Foreskin keratinocyte (primary cell): ENCODE measurements at places on chromosomes 1 and 21. TPM values are rescaled to one million over a fixed set of nuclear protein-coding genes. Genes with fewer than 3 reads are reported as not detected.

DNA sequence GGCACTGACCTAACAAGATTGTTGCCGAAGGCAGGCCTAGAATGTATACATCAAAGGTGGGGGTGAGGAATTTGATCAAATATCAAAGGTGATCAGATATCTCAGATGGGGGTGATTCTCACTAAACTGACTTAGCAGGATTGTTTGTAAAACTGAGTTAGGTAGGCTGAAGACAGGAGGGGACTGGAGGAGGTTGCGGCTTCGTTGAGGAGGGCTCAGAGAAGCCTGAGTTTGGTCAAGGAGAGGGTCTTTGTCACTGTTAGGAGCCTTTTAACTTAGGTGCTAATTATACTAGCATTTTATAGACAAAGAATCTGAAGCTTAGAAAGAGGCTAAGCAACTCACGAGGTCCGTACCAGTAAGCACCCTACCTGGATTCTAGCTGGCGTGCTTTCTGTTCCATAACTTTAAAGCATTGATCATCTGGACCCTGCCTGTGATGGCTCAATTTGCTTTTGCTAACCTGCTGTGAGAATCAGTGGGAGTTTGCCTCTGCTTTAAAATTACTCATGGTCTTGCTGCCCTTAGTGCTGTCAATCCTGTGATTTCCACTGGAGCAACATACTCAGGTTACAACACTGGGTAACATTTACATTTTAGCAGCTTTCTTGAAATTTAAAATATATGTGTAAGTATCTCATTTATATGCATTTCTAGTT, 49.8 kb downstream of the ITSN1 start:
- DNase-seq: no peak

DNA sequence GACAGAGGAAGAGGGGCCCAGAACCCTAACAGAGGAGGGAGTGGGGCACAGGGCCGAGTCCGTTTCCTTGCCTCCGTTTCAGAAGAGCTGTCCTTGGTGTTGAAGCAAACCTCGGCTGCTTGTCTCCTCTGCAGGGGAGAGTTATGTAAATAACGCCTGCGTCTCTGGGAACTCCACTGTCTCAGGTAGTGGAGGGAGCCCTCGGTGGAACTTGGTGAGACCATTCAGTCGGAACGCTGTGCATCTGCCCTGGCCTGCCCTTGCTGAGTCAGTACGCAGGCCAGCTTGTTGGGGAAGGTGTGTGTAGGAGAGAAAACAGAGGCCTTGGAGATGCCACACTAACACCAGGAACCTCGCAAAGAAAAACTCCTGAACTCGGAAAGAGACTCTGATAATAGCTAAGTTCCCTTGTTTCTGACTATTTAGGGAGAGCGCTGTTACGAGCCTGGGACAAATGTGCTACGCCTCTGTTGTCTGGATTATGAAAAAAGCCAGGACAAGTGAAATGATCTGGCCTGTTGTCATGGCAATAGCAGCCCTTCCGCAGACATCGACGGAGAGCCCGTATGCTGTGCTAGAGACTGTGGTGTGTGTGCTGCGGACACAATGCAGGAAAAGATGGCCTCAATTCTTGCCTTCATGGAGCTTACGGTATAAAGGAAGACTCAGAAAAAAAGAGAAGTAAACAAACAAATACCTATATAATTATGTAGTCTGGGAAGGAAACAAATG, 94.6 kb upstream of the AKT3 start:
- peak; percentile 97 for DNase-seq

DNA sequence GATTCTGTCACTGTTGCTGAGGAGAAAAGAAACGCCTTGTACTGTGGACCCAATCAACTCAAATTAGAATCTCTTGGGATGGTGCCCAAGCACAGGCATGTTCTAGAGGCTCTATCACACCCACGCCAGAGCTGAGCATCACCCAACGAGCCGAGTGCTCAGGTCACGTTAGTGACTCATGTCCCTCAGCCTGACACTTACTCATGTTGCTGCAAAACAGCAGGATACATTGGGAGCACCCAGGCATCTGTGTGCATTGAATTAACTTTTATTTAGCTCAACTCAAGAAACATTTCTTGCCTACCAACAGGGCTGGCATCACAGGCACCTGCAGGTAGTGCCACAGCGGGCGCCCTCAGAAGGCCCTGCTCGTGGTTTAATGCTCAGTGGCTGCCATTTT, 149.8 kb downstream of the ETS2 start:
- peak; percentile 73 for DNase-seq

- DNase-seq: no peak
These were observed 888 bp downstream of the HES5 start for GRCh38 chr1:2528966-2529783.

DNA sequence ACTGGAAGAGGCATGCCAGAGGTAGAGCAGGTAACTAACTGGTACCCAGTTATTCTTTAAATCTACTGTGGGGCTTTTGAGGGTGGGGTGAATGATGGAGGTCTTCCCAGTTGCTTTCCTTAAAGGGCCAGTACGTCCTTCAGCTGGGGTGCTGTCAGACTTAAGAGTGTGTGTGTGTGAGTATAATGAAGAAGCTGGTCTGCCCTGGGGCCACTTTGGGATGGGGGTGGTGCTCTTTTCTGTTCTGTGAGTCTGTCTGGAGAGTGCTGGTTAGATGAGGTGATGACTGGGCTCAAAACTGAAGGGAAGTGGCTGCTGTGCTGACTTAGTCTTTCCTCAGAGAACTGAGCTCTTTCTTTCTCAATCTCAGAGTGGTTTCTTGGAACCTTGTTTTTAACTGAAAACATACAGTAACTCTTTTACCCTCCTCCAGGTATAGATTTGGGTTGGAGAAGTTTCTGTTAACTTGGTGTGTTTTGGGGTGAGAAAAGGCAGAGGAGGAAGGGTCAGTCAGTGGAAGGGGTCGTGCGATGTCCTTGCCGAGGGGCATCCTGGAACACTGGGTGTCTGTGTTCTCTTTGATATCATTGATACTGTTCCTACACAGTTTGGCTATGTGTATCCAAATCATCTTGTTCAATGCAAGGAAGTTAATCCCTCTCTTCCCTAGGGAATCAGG, 746 bp downstream of the MACF1 start:
- peak; percentile 88 for DNase-seq

DNA sequence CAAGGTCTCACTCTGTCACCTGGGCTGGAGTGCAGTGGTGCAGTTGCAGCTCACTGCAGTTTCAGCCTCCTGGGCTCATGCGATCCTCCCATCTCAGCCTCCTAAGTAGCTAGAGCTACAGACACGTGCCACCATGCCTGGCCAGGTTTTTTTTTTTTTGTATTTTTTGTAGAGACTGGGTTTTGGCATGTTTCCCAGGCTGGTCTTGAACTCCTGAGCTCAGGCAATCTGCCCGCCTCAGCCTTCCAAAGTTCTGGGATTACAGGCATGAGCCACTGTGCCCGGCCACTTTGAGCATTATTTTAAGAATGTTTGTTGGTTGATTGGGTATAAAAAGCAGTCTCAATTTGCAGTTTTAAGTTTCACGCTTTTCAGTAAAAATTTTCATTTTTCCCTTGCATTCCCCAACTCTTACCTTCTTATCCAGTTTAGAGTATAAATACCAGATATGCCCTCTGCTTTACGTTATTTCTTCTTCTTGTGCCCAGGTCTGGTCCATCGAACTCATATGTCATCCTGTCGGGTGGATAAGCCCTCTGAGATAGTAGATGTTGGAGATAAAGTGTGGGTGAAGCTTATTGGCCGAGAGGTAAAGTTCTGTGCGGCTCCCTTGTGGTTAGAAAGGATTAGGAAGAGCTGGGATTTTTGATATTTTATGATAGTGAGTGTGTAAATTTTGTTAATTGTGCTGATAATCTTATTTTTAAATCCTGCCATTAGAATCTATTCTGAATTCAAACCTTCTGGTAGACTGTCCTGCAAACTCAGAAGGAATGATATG, 36.0 kb downstream of the FABP3 start:
- no peak for DNase-seq

- no peak for DNase-seq
These were observed 127.5 kb downstream of the RHOU start for GRCh38 chr1:228862542-228863505.

GRCh38 chr1:94544706-94545490, 3.3 kb upstream of the F3 start:
- DNase-seq: peak; percentile 85

DNA sequence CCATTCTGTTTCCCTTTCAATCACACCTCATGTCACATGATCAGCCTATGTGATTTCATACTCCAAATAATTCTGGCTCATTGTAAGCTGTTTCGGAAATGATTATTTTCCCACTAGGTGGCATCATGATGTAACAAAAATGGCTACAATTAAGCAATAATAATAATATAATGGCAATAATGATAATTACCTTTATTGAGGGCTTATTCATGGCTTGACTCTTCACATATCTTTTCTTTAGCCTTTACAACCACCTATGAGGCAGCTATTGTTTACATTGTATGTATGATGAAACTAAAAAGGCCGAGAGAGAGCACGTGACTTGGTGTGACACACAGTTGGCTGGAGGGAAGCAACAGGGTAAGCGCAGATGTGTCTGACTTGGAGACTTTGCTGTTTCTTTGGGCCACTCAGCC, 12.5 kb upstream of the KPRP start:
- peak; percentile 53 for DNase-seq

DNA sequence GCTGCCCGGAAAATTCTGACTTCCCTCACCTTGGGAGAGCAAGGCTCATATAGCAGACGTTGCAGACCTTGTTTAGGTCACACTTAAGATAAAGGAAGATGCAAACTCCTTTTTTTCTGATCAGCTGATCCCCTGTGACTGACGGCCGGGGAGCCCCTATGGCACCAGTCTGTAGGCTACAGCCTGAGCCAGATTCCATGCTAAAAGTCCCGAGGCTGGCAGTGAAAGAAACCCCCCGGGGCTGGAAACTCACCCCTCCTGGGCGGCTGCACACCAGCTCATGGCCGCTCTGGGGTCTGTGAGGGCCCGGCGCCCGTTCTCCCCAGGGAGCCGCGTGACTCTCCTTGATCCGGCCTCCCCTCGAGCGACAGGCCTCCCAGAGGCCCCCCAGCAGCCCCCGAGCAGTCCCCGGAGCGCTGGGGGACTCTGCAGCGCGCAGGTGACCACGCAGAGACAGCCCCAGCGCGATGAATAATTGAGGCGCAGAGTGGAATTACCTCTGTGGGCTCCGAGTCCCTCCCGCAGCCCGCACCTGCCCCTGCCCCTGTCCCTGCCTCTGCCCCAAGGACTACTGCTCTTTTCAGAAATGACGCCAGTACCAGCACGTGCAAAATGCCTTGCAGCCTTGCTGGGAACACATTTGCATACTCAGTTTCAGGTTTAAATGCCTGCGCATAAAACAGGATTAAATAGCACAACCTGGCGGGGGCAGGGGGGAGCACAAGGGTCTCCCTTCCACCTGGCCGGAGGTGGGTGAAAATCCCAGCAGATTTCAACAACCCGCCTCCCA, 62.6 kb upstream of the CLDN14 start:
- no peak for DNase-seq

DNA sequence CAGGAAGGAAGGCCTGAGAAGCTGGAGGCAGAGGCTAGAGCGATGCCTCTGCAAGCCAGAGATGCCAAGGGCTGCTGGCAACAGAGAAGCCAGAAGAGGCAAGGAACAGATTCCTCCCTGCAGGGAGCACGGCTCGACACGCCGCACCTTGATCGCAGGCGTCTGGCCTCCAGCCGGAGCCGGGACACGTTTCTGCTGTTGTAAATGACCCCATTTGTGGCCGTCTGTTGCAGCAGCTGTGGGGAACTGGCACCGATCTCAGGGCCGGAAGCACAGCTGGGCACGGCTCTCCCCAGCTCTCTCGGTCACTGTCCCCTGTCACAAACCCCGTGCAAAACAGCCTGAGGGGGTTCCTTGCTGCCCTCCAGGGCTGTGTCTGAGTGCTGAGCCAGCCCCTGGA, 59.6 kb downstream of the SIK1 start:
- DNase-seq: no peak

DNA sequence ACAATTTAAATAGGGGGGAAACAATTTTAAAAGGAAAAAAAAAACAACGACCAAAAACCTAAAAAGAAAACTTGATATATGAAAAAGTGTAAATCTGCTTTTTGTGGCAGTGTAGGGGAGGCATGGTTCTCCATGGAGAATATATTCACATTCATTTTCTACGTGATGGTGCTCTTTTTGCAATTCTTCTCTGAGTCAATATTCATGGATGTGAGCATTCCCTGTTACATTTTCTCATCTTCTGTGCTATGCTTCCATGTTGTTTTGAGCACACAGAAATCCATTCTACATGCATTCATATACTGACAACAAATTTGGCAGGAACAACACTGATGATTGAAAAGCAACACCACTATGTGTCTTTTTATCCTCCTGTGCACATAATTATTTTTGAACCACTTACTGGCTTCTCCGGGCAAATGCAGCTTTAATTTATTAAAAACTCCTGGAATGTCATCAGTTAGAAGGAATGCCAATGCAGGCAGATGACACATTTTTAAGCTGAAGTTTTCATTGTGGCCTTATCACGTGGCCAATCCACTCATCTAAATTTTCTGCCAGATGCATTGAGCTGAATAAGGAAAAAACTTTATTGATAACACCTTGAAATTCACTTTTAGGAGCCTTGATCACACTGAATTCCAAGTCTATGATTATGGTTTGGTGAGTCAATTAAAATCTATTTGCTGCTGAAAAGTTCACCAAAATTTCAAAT, 590.6 kb downstream of the NUF2 start:
- no peak for DNase-seq

DNA sequence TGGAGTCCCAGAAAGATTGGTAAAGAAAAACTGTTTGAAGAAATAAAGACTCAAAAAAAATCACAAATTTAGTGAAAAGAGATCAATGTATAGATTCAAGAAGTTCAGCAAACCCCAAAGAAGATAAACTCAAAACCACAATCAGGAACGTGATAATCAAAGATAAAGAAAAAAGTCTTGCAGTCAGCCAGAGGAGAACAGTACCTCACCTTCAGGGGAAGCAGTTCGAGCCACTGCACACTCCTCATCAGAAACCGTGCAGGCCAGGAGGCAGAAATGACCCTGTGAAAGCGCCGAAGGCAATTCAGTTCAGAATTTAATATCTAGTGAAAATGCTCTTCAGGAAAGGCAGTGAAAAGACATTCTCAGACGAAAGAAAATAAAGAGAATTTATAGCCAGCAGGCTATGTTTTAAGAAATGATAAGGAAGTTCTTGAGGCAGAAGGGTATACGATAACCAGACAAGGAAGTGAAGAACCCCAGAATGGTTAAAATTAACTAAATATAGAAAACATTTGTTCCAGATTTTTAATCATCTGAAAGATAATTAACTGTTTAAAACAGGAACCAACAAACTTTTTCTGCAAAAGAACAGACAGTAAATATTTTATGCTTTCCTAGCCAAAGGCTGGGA, 13.5 kb upstream of the SUMO3 start:
- no peak for DNase-seq

DNA sequence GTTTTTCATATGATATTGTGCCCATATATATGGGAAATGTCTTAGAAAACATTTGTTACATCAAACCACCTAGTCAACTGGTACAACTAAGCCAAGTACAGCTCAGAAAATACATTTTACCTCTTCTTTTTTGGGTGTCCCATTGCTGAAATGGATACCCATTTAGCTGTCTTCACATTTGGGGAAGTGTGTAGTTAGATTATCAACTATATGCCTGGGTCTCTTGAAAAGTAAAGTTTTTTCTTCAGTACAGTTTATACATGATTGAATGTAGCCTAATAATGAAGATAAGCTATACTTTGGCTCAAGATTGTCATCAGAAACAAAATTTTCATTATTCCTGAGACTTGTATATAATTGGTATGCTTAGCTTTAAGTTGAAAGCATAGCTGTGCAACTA, 2.0 kb downstream of the AGO3 start:
- no peak for DNase-seq

Gene ZSWIM5
- total RNA-seq: not detected in 2 replicates

Gene CLDN17
- 0.07 TPM in 1 of 2 replicates, not detected in the other for total RNA-seq

Gene ADIPOR1
- 125 and 127 TPM in 2 replicates for total RNA-seq

Gene LRRC3
- total RNA-seq: 2.0 and 2.6 TPM in 2 replicates

Gene PCP4
- not detected in 2 replicates for total RNA-seq

Gene S100A7
- 0.37 TPM in 1 of 2 replicates, not detected in the other for total RNA-seq

Gene YTHDF2
- total RNA-seq: 78.2 and 80.9 TPM in 2 replicates

Gene SWT1
- total RNA-seq: 2.0 and 2.4 TPM in 2 replicates

Gene C1orf216
- total RNA-seq: 8.6 and 10.0 TPM in 2 replicates
